Activated T-helper 2 cell treated with anti-CD3 and anti-CD28 coated beads, Interferon-gamma antibody, Interleukin-2, Interleukin-4, amounts not matched to agents 10 μg/mL and 5 μg/mL and 100 μg/mL, durations not matched to agents 14 hours and 24 hours and 36 hours (primary cell): ENCODE measurements at places on chromosomes 5 and 9.

DNA sequence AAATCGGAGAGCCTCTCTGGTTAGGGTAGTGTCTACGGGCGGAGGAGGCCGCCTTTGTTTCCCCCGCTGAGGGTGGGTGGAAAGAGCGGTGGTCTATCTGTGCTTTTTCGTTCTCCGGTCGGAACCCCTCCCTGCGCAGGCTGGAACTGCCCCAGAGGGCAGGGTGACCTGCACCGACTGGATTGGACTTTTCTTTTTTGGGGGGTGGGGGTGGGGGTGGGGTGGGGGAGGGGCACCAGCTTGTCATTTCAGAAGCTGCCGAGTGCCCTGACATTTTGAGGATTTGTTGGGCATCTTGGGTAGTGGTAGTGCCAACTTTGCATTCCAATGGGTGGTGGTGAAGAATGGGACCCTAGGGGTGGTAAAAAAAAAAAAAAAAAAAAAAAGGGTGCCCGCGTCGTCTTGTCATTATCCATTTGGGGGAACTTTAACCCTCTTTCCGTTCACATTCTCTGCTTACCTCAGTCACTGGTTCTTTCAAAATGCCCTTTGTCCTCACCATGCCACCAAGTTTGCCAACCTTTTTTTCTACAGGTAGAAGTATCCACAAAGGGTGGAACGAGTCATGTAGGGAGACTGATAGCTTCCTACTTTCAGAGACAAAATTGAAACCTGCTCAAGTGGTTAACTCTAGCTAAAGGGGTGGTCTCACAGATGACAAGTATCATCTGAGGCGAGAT is 1.3 kb downstream of the UBE2R2 start:
- H3K4me1 ChIP-seq, result peaks cover 38% of the 10 kb centered on the region
- H3K27ac ChIP-seq, result peak overlapping the region; percentile 79
- DNase-seq, result no peak
- H3K4me3 ChIP-seq, result peak overlapping the region; percentile 82

DNA sequence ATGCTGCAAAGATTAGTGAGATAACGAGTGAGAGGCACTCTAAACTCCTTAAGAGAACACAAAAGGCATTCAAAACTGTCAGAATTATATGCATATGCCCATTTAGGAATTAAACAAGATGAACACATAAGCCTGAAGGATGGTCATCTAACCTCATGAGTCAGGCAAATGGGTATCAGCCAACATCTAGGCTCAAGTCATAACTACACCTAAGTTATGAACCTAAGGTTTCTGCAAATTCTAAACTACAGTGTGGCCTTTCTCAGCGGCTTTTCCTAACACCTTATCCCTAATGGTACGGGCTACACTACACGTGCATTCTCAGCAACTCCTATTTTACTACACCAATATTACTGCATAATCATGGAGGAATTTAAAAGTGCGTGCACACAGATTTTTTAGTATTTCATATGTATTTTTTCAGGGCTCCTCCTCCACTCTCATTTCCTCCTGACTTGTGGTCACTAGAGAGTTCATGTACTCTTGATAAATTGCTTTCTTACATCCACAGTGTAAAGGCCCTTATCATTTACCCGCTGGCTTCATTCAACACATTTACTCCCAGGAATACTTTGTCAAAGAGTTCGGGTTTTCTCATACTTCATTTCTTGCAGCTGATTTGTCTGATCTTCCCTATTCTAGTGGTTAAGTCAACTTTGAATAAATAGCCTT is 316.5 kb downstream of the BNC2 start:
- no peak for DNase-seq
- H3K36me3 ChIP-seq, result no peaks in the 10 kb centered on the region
- H3K27ac ChIP-seq, result no peak overlapping the region
- H3K27me3 ChIP-seq, result no peaks in the 10 kb centered on the region
- H3K4me1 ChIP-seq, result no peaks in the 10 kb centered on the region
- no peak overlapping the region for H3K4me3 ChIP-seq

DNA sequence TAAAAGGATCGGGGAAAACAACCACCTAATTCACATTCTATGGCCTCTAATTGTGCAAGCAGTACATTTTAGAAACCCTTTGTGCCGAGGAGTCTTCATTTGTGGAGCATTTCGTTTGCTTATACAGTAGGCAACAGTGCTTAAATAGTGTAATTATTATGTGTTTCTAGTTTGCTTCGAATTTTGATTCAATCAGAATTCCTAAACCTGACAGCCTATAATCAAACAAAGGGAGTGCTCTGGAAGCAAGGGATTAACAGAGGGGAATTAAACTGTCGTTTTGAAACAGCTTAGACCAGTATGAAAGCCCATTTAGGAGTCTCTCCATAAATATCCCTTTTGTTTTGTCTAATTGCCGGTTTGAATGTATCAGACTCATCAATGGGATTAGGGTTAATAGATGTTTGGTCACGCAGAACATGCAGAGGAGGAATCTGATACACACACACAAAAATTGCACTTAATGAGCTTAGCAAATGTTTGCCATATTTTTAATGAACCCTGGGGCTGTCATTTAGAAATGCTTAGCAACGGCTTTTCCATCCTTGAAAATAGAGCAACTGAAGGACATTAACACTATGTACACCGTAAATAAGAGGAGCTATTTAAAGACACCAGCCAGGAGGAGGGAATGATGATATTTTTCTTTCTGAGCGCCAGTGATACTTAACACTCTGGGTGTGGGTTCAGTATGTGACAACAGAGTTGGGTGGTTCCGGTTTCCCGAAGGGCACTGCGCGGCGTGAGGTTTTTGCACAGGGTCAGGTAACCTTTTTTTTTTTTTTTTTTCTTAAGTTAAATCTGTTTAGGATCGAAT is 404.7 kb downstream of the TLE4 start:
- H3K27ac ChIP-seq, result no peak overlapping the region
- H3K4me1 ChIP-seq, result no peaks in the 10 kb centered on the region
- no peak overlapping the region for H3K4me3 ChIP-seq
- no peak for DNase-seq

DNA sequence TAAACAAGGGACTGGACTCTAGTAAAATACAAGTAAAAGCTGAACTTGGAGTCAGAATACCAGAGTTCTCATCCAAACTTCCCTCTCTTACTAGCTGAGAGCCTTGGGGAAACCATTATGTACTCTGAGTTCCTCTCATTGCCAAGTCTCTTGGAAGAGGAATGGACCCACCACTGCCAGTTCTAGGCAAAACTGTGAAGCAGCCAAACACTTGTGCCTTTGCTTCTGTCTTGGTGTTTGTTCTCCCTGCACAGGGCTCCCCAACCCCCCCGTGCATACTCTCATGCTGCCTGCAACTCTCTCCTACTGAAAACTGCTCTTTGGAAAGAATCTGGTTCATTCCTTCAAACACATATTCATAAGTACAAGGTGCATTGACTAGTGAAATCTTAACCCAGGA is 102.6 kb downstream of the PDZD2 start:
- H3K27me3 ChIP-seq, result no peaks in the 10 kb centered on the region
- DNase-seq, result no peak
- H3K36me3 ChIP-seq, result no peaks in the 10 kb centered on the region

DNA sequence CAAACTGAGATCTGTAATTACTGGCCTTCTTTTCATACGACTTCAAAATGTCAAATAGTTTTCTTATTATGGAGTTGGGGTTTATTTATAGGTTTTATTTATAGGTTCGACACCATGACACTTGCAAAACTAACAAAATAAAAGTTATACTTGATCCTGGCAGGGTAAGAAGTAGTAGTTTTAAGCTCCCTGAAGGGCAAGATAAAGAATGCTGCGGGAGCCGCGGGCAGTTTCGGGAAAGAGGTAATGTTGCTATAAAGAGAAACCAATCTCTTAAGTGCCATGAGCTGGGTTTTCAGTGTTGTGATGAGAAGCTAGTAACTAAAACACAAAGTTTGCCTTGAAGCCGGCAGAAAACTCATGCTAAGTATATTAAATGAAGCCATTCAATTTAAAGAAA is 24.8 kb downstream of the PTPN3 start:
- no peaks in the 10 kb centered on the region for H3K36me3 ChIP-seq
- H3K4me3 ChIP-seq, result no peak overlapping the region
- peaks cover 13% of the 10 kb centered on the region for H3K27me3 ChIP-seq
- peaks cover 11% of the 10 kb centered on the region for H3K4me1 ChIP-seq

GRCh38 chr5:31153521-31153920 is 40.0 kb upstream of the CDH6 start:
- H3K27me3 ChIP-seq, result no peaks in the 10 kb centered on the region
- no peak overlapping the region for H3K27ac ChIP-seq
- H3K36me3 ChIP-seq, result no peaks in the 10 kb centered on the region
- DNase-seq, result no peak
- H3K4me1 ChIP-seq, result no peaks in the 10 kb centered on the region

- H3K27me3 ChIP-seq, result no peaks in the 10 kb centered on the region
- no peak for DNase-seq
- no peak overlapping the region for H3K27ac ChIP-seq
- no peaks in the 10 kb centered on the region for H3K36me3 ChIP-seq
- no peak overlapping the region for H3K4me3 ChIP-seq
Observed at GRCh38 chr5:12861886-12862654, 957.8 kb upstream of the CTNND2 start.

DNA sequence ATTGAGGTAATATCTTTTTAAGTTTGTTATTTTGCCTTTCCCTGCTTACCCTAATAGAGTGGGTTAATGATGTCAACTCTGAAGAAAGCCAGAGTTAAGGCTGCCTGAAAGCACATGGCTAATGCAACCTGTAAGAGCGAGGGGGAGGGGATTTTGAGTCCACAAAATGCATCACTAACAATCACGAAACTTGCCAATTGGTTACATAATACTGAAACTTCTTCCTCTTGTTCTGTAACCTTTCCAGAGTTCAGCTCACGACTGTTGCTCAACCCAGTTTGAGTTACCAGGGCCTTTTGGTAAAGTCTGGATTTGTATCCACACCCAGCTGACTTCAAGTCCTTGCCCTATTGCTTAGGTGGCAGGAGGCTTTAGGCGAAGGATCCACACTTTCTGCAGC is 308.8 kb downstream of the EFNA5 start:
- no peak overlapping the region for H3K27ac ChIP-seq
- H3K4me1 ChIP-seq, result peaks cover 5% of the 10 kb centered on the region
- H3K36me3 ChIP-seq, result no peaks in the 10 kb centered on the region
- no peak overlapping the region for H3K4me3 ChIP-seq
- H3K27me3 ChIP-seq, result peaks cover 10% of the 10 kb centered on the region

GRCh38 chr5:133478199-133478985 is 133.9 kb downstream of the FSTL4 start:
- H3K4me3 ChIP-seq, result no peak overlapping the region
- no peaks in the 10 kb centered on the region for H3K36me3 ChIP-seq
- peaks cover 3% of the 10 kb centered on the region for H3K4me1 ChIP-seq
- H3K27me3 ChIP-seq, result peaks cover 39% of the 10 kb centered on the region
- no peak overlapping the region for H3K27ac ChIP-seq
- DNase-seq, result no peak

- H3K36me3 ChIP-seq, result no peaks in the 10 kb centered on the region
- H3K27me3 ChIP-seq, result no peaks in the 10 kb centered on the region
- no peak for DNase-seq
- H3K4me3 ChIP-seq, result no peak overlapping the region
- H3K27ac ChIP-seq, result no peak overlapping the region
- no peaks in the 10 kb centered on the region for H3K4me1 ChIP-seq
Observed at GRCh38 chr5:180303226-180304015, 11.5 kb upstream of the MAPK9 start.

DNA sequence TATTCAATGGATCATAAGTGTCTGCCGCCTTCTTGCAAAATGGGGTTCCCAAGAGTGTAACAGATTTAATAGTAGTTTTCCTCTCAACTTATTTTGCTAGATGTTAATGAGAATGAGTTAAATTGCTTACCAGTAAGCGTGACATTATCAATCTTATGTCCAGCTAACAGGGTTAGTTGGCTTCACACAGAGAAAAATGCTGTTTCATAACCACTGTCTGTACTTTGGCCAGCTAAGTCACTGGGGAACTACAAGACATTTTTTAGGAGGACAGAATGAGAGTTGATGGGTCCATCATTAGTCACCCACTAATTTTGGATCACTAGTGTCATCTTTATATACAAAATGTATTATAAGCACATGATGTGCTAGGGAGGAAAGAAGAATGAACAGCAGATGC is 1.4 kb downstream of the CDC37L1 start:
- no peak overlapping the region for H3K27ac ChIP-seq
- H3K4me3 ChIP-seq, result no peak overlapping the region
- peaks cover 11% of the 10 kb centered on the region for H3K4me1 ChIP-seq

GRCh38 chr9:104836235-104836634 is 72.3 kb downstream of the NIPSNAP3B start:
- H3K36me3 ChIP-seq, result no peaks in the 10 kb centered on the region
- no peak for DNase-seq
- H3K4me3 ChIP-seq, result no peak overlapping the region
- no peak overlapping the region for H3K27ac ChIP-seq
